NCI-H1930 (cell line): ENCODE measurements at places on chromosomes 16 and 17.

- DNase-seq: no peak
Observed at GRCh38 chr16:22887445-22887844, 73.5 kb downstream of the HS3ST2 start.

GRCh38 chr17:19876529-19877161 lies 8.9 kb upstream of the ULK2 start:
- DNase-seq: no peak

DNA sequence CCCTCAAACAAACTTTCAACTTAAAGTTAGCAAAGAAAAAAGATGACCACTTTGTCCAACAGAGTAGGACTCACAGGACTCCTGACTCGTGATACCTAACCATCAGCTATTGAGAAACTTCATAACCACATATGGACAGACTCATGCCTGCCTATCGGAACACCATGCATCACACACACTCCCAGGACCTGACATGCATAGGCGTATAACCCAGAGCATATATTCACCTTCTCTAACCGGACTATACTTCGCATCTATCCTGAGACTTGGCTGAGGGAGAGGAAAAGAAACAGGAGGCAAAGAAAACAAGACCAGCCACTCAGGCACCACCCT lies 2.2 kb downstream of the PIP4K2B start:
- no peak for DNase-seq

- no peak for DNase-seq
Observed at GRCh38 chr17:58368860-58369213, 16.8 kb upstream of the SUPT4H1 start.

- DNase-seq: no peak
Observed at GRCh38 chr17:27155866-27156265, 138.0 kb upstream of the WSB1 start.

GRCh38 chr16:72932677-72933335 lies 115.1 kb downstream of the ZFHX3 start:
- no peak for DNase-seq

DNA sequence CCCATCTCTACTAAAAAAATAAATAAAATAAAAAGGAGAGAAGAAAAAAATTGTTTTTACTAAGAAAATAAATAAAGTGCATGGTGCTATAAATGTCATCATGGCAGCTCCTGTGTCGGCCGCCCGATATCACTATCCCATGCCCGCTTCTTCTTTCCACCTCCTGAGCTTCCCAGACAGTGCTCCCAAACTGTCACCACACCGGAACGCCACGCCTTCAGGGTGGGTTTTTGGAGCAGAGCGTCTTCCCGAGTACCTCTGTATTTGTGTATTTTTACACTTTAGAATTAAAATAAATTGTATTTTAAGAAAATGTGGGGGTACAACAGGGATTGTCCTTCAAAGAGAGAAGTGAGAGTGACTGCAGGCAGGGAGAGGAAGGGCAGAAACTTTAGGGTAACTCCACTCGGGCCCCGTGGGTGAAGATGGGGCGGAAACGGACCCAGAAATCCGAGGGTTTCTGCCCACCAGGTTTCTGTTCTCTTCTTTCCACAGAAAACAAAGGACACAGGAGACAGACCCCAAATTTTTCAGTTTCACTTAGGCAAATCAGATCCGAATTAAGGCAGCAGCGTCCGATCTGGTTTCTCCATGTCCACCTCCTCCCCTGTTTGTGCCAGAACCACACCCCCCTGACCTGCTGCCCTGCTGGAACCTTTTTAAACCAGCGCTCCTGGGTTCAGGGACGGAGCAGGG lies 3.6 kb upstream of the ITGAX start:
- DNase-seq: no peak

GRCh38 chr17:63476854-63477479 lies at the start of gene ACE:
TSS of gene ACE (plus strand) at chr17:63477061. CDS start at chr17:63477095, 34 bp downstream.
- peak; percentile 84 for DNase-seq

- DNase-seq: no peak
Observed at GRCh38 chr17:60646701-60647100, 30.9 kb upstream of the BCAS3 start.

GRCh38 chr17:10032118-10032852 lies 127.2 kb upstream of the RCVRN start:
- no peak for DNase-seq

DNA sequence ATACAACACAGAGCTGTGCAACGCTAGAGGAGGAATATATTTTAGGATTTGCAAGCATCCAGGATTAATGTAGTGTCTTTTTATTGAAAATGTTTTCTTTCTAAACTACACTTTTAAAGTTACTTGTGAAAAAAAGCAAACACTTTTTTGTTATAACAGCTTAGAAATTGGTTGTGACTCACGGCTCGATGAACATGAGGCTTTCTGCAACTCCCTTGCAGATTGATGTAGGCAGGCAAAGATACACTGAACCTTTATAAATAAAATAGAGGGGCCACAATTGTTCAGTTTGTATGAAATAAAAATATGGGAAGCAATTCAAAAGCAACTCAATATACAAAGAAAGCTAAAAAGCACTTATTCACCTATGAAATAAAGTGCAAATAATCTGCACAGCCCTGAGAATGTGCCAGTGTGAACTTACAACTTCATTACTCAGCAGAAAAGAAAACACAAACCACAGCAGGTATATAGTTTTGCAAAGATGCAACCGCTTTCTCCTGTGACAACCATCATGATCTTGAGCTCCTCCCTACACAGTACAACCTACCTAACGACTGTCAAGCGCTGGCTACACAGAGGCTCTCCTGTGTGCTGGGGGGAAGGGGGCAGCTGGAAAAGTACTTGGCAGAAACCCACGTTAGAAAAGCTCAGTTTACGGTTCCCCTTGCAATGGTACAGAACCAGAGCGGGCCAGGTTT lies 948 bp downstream of the LUC7L start:
- DNase-seq: no peak

DNA sequence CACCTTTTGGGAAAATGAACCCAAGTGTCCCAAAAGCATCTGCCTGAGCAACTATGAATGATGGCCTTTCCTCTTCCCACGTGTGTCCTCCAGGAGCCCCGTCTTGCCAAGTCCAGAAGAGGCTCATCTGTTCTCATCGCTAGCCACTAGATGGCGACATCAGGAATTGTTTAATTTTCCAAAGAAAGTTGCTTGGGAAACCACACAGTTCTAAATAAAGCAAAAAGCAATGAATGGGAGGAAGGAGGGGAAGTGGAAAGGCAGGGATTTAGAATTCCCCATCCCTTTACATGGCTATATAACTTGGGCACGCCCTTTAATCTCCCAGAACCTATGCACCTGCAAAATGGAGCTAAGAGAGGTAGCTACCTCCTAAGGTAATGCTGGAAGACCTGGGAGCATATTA lies 9.0 kb upstream of the CDH5 start:
- DNase-seq: peak; percentile 38

GRCh38 chr17:61460796-61461585 lies 8.8 kb downstream of the TBX4 start:
- DNase-seq: no peak

DNA sequence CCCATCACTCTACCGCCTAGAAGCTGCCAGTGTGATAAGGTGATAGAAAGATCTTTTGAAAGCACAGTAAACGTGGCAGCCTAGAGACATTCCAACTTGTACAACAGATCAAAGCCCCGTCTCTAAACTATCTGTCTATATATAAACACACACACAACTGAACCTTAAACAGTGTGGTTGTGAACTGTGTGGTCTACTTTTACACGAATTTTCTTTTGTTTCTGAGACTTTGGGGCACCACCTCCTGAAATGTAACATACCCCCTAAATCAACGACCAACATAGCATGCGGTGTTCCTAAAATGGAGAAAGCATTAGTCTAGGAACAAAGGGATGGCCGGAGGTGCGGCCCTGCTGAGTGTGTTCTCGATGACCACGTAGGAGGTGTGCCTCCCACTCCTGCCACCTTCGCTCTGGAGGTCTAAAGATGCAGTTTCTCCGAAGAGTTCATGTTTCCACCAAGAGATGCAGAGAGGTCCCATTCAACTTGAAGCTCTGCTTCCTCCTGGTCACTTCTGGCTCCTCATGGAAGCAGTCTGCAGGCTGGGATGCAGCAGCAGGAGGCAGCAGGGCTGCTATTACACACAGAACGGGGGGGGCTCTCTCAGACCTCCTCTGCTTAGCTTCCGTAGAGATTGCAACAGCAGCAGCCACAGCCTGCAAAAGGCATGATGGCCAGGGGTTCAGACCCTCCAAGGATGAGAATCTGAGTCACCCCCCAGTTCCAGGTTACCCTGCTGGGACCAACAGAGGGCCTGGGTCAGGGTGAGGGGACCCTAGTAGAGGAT lies 22.6 kb upstream of the USP10 start:
- no peak for DNase-seq

GRCh38 chr17:69916761-69917160 lies 158.3 kb upstream of the KCNJ16 start:
- DNase-seq: no peak

GRCh38 chr16:11797957-11798299 lies 870 bp upstream of the ZC3H7A start:
- DNase-seq: no peak

DNA sequence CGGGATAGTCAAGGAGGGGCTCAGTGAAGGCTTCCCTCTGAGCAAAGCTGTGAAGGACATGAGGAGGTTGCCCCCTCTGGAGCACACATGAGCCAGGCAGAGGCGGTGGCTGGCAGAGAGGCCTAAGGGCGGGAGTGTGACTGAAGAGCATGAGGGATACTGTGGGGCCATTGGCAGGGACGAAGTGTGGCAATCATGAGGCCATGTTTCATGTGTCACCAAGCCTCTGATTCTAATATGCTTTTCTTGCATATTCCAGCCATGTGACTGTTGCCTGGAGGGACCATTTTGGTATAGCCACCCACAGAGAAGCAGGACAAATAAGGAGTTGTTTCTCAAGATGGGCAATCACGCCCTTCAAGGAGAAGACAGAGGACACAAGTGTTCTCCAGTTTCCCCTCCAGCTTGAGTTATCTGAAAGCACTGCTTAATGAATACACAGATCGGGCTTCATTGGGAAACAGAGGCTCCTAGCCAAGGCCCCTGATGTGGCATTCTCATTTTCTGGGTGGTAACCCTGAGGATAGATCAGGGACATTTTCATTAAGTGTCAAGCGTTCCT lies 68.0 kb downstream of the AKAP1 start:
- no peak for DNase-seq

GRCh38 chr16:55911616-55912015 lies 36.4 kb upstream of the CES5A start:
- no peak for DNase-seq

- DNase-seq: no peak
Observed at GRCh38 chr17:80486692-80487091, 10.3 kb upstream of the NPTX1 start.

DNA sequence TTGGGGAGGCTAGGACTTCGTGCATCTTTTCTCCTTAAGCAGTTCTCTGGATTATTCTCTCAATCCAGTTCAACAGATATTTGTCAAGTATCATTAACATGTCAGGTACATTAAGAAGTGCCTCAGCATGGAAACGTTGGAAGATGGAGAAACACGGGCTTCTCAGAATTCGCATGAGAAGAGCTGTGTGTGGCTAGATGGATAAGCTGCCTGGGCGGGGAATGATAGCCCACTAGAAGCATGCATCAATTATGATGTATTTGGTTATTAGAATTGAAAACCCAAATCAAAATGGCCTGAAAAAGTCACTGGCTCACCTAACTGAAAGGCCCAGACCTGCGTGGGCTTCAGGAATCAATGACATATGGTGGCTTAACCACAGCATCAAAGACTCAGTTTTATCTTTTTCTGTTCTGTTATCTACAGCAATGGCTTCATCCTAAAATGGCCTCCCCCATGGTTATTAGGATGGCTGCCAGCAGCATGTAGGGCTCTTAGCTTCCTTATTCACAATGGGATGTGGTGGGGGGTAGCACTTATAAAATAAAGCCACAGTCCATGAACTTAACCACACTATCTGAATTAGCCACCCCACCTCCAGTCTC lies 43.9 kb downstream of the MMD start:
- no peak for DNase-seq

- DNase-seq: no peak
Observed at GRCh38 chr17:68205808-68206720, 41.8 kb upstream of the AMZ2 start.

DNA sequence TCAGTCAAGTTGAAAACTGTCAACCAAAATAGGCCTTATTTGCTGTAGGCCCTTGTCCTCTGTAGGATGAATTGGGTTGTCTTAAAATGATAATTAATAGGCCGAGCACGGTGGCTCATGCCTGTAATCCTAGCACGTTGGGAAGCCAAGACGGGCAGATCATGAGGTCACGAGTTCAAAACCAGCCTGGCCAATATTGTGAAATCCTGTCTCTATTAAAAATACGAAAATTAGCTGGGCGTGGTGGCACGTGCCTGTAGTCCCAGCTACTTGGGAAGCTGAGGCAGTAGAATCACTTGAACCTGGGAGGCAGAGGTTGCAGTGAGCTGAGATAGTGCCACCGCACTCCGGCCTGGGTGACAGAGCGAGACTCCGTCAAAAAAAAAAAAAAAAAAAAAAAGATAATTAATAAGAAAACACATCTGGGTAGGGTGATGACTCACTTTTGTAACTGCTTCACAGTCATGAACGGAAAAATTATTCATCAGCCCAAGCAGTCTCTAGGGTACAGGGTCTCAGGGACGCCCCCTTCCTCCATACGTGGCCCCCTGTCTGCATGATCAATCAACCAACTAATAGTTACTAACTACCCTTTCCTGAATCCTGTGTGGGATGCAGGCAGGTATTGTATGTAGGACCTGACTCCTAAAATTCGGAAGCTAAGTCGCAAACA lies 137.0 kb upstream of the RCVRN start:
- no peak for DNase-seq

- DNase-seq: no peak
Observed at GRCh38 chr17:33192951-33193911, 99.9 kb downstream of the ASIC2 start.

DNA sequence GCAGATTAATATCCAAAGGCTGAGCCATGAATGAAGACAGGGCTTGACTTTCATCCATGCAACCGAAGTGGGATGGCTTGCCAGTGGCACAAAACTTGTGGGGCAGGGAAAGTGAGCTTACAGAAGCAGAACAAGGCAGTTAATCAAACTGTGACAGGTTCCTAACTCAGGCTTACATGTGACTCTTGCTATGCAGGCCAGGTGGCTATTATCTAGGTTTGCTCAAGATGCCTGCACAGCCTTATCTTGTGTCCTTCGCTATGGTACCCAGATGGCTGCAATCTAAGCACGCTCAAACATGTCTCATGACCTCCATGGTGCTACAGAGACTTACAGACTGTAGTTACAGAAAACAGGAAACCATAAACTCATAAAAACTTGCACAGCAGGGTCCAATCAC lies 8.6 kb upstream of the DNAH9 start:
- DNase-seq: no peak

- DNase-seq: no peak
Observed at GRCh38 chr16:25747160-25747758, 55.5 kb downstream of the HS3ST4 start.

GRCh38 chr16:47374629-47375028 lies 86.2 kb downstream of the ITFG1 start:
- DNase-seq: no peak

GRCh38 chr17:67456103-67456502 lies 79.0 kb downstream of the PITPNC1 start:
- DNase-seq: no peak
